NCI-H446 (cell line): ENCODE measurements at places on chromosomes 11 and 22.
A peak's percentile ranks its signal among the peaks of the same experiment; 100 is the strongest.

GRCh38 chr11:75059299-75059698, 37.4 kb downstream of the OR2AT4 start:
- DNase-seq: no peak

GRCh38 chr22:48695731-48696305, 1131.9 kb downstream of the BRD1 start:
- no peak for DNase-seq

- no peak for DNase-seq
Observed at GRCh38 chr11:126197277-126197939, 14.0 kb downstream of the RPUSD4 start.

GRCh38 chr11:61697078-61697502, 16.9 kb downstream of the DAGLA start:
- DNase-seq: no peak

- DNase-seq: no peak
Observed at GRCh38 chr11:24132471-24132870, 364.4 kb upstream of the LUZP2 start.

DNA sequence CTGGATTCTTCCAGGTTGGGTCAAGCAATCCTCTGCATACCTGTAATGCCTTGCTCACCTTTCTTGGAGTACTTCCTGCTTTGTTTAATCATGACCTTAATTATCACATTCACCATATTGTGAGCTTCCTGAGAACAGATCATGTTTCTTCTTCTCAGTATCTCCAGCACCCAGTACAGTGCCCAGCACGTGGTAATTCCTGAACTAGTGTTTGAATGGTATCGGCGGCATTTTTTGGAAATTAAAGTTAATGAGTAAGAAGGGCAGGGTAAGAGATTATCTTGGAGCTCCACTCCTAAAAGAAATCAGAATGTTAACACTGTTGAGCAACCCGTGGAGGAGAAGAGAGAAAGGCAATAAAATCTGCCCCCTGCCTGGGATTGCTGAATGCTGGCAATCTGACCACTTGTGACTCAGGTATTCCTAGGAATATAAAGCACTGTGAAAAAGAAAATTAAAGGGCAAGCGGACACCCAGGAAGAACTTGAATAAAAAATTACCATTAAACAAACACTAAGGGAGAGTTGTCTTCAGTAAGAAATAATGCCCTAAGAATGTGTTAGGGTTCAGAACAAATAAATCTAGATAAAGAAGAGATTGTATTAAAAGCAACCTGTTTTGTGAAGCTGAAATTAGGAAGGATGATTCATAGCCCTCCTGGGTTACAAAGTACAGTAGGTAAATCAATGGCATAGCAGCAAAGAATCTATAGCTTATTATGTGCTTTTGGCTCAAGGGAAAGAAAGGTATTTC, 92.9 kb downstream of the PDHX start:
- DNase-seq: no peak

GRCh38 chr11:113240790-113241635, 73.4 kb upstream of the TTC12 start:
- DNase-seq: no peak

DNA sequence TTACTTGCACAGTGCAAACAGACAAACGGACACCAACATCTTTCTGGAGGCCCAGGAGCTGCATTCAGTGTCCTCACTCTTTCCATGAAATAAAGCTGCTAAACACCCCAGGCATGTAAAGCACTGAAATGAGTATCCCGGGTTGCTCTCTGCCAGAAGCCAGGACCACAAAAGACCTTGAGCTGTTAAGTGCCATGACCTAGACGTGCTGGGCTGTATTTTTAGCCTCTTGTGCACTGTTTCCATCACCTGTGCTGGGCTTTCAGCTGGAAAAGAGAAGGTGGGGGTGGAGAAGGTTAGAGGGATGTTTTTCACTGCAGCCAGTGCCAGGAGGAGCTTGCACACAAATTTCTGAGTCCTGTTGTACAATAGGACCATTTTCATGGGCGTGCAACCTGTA, 3.4 kb upstream of the KREMEN1 start:
- no peak for DNase-seq

DNA sequence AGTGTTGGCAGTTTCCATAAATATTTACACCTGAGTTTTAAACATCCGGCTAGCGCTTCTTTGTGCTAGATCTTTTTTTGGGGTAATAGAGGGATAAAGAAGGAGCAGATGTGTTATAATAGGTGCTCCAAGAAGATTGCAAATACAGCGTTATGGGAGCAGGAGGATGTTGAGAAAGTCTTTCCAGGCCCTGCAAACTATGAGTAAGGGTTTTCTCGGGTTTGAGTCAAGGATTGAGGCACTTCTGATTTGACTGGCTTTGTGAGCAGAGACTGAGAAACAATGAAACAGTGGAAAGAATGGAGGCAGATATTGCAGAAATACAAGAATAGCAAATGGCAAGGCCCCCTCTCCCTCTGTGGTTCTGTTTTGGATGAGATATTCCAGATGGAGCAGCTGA, 155.0 kb upstream of the TIMP3 start:
- DNase-seq: no peak

DNA sequence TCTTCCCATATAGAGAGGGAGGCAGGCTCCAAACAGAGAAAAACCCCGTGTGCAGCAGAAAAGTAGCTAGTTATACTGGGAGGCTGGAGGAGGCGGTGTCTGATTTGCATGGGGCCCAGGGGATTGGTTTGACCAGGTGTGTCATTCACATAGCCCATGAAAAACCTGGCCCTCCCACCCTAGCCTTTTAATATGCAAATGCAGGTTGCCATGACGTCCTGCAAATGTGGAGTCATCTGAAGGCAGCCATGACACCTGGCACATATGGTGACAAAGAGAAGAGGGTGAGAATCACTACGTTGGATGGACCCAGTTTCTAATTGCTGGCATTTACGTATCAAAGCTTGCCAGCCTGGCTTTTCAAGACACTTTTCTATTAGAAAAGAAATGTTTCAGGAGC, 57.8 kb downstream of the FAM181B start:
- no peak for DNase-seq

- no peak for DNase-seq
Observed at GRCh38 chr11:13831696-13832095, 130.8 kb upstream of the SPON1 start.

- no peak for DNase-seq
Observed at GRCh38 chr22:24583221-24584165, 9.4 kb downstream of the LRRC75B start.

GRCh38 chr11:18705651-18706281, 7.2 kb downstream of the TMEM86A start:
- no peak for DNase-seq

- DNase-seq: no peak
Observed at GRCh38 chr11:44005956-44006355, 41.8 kb upstream of the ACCSL start.

- DNase-seq: no peak
Observed at GRCh38 chr11:85464283-85464682, 162.9 kb downstream of the DLG2 start.

DNA sequence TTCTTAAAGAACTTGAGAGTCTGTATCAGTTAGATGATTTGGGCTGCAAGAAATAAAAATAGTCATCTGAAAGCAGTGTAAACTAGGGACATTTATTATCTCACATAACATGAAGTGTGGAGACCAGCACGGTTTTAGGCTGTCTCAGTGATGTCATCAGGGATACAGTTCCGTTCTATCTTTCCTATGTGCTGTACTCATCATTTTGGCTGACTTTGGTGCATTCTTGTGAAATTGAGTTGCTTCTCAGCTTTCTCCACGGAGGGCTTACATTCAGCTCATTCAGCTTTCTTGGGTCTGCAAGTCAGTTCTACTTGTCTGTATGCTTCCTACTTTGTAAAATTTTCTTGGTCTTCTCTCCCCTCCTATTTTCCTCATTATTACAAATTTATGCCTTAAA, 51.8 kb upstream of the LIN7C start:
- DNase-seq: no peak

- peak; percentile 87 for DNase-seq
Observed at GRCh38 chr11:61711498-61711897, 31.3 kb downstream of the DAGLA start.

GRCh38 chr11:120775986-120776951, 247.6 kb upstream of the TBCEL start:
- DNase-seq: no peak

GRCh38 chr11:60785806-60786361, 751 bp downstream of the MS4A10 start:
- DNase-seq: no peak

DNA sequence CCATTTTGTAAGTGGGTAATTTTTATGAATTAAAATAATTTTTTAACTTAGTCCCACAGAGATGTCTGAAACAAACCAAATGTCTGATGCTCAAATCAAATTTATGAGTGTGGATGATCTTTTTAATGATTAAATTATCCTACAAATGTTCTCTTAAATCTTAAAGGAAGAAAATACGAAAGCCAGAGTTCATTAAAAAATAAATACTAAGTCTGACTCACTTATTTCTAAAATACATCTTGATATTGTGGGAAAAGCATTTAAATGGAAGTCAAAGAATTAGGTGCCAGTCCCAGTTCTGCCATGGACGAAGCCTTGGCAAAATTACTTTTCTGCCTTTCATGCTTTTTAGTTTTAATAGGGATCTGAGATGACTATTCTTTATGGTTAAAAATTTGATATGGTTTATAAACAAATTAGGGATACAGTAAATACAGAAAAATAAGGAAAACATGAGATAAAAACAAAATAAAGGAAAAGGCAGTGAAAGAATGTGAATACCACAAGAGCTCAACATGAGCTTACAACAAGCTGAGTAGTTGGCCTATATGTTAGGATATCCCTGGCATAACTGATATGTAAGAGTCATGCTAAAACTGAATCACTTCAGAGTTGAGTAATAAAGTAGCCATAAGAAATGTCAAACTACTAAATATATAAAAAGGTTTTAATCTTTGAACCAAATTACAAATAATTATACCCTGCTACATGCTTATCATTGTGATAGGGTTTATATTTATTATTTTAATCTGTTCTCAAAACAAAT, 9.2 kb downstream of the CCDC34 start:
- DNase-seq: no peak
